Progenitor cell of endocrine pancreas (in vitro differentiated cells): ENCODE measurements at places on chromosomes 7 and 10.
A peak's percentile ranks its signal among the peaks of the same experiment; 100 is the strongest.

DNA sequence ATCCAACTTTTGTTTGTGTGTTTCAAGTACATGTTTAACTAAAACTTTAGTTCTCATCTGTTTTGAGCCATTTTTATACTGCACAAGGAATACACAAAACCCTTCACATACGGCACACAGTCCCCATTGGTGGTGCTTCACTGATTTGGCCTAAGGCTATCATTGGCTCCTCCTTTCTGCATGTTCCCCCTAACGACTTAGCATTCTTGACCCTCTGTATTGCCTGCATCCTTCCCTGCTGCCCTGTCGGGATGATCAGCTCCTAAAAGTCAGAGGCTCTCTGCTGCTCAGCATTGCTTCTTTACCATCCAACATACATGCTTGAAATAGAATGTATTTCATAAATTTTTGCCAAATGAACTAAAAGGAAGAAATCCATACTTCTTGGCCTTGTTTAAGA is 111.4 kb upstream of the ABCB5 start:
- no peak for DNase-seq

GRCh38 chr7:151631570-151631952 is 111.9 kb upstream of the RHEB start:
- no peak for DNase-seq

- DNase-seq = no peak
Observed at GRCh38 chr10:32112055-32112454, 55.8 kb upstream of the KIF5B start.

- DNase-seq = no peak
Observed at GRCh38 chr7:3304131-3304530, 3.1 kb downstream of the SDK1 start.

- DNase-seq = no peak
Observed at GRCh38 chr7:77661816-77662215, 34.4 kb upstream of the RSBN1L start.

GRCh38 chr10:100775386-100775785 is 30.0 kb downstream of the PAX2 start:
- no peak for DNase-seq

DNA sequence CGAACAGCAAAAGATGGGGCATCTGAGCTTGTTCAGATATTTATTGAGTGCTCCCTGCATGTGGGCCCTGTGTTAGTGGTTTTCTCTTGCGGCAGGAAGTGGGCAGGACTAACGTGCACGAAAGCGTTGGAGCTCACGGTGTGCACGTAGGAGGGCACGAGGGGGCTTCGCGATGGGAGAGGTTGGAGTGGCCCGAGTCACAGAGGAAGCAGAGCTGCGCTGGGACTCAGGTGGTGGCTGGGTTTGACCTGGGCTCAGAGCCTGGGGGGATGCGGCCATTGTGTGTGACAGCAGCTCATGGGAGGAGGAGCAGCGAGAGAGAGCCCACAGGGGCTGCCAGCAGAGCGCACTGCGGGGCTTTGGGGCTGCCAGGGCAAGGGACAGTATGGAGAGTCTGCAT is 7.7 kb downstream of the ZSCAN25 start:
- no peak for DNase-seq

DNA sequence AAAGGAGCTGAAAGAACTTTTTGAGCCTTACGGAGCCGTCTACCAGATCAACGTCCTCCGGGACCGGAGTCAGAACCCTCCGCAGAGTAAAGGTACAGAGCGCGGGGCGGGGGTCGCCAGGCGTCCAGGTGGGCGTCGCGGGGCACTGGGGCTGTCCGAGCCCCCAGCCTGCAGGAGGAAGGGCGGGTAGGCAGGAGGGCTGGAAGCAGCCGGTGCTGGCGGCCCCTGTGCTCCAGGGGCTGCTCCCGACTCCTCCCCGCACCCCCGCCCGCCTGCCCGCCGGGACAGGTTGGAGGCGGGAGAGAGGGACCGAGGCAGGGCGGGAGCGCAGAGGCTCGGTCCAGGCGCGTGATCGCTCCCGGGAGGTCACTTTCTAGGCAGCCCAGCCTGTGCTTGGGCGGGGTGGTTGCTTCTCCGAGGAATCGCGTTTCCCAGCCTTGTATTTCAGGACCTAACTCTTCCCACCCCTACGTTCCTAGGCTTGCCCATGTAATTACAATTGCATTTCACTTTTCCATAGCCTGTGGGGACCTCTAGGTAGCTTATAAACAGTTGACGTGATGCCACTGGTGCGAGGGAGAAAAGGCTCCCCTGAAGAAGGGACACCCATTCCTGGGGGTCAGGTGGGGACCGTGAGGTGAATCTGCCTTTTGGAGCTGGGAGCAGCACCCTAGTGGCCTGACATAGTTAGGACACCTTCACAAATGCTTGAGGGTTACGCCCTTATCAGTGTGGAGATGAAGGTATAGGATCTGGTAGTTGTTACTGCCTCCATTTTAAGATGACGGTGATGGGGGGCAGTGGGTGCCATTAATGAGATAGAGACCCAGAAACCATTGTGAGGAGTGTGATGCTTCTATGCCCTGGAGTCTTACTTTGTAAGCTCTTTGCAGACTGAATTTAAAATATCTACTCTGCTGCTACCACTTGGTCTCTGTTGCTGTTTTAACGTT is 148.2 kb downstream of the CELF2 start:
- peak; percentile 20 for DNase-seq

DNA sequence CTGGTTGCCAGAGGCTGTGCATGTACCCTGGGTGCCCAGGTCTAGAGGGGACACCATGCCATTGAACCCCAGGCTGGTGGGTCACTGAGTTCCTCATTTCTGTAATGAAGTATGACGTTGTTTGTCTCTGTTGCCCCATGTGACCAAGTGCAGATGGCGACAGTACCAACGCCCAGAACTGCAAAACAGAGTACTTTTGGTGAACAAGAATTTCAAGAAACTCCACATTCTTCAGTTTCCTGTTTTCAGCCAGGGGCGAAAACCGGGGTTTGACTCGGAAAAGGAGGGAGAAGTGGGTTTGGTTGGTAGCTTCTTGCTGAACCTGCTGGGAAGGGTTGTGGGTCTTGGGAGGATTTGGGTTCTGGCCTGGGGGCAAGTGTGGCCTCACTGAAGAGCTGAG is 18.2 kb downstream of the CYP17A1 start:
- DNase-seq = no peak
